ENCODE measurements at places on chromosomes 2 and 18. TPM values are rescaled to one million over a fixed set of nuclear protein-coding genes. Genes with fewer than 3 reads are reported as not detected.

DNA sequence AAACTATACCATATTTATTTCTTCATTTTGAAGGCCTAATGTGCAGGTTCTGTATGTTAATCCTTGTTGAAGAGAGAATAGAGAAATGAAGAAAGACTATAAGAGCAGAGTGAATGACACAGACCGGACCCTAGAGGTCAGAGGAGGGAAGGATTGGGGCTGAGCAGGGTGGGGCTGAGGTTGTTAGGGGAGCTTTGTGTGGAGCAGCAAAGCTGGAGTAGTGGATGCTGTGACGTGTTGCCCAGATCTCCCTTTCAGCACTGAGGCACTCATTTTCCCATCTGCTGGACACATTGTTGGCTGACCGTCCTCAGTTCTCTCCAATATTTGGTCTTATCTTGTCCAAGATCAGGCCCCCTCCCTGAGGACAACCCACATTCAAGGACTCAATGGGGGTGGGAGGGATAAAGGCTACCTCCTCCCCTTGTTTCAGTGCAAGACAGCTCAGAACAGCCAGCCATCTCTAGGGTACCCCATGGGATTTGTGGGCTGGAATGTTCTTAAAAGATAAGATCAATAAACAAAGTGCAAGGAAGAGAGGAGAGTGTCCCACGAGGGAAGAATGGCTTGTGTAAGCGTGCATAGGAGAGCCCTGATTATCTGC is 143.6 kb downstream of the TDRD15 start:
- no peaks in the 10 kb centered on the region for H3K36me3 ChIP-seq
- no peak overlapping the region for H3K4me3 ChIP-seq
- no peaks in the 10 kb centered on the region for H3K4me1 ChIP-seq
- DNase-seq: no peak

- H3K27ac ChIP-seq: no peak overlapping the region
- H3K4me1 ChIP-seq: no peaks in the 10 kb centered on the region
- DNase-seq: no peak
- H3K27me3 ChIP-seq: no peaks in the 10 kb centered on the region
Measured at GRCh38 chr18:73719611-73720010, 428.0 kb downstream of the FBXO15 start.

DNA sequence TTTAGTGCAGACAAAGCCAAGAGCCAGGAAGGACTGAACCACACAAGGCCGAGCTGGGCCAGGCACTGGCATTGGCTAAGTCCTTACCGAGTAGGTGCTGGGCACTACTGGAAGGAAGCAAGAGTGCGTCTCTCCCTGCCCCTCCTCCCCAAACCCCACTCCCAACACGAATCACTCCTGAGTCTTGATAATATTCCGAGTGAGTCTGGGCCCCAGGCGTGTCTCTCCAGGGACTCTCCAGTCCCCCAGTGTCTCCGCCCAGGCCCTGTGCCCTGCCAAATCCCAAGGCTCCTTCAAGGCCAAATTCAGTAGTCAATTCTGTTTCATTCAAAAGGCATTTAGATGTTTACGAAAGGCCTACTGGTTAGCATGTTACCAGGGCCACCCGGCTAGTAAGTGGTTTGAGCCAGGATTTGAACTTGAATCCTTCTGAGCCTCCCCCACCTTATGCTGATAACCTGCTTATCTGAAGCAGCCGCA is 82.8 kb downstream of the GLI2 start:
- no peak overlapping the region for H3K4me3 ChIP-seq
- no peak for DNase-seq
- no peaks in the 10 kb centered on the region for H3K36me3 ChIP-seq
- H3K27ac ChIP-seq: no peak overlapping the region

PIEZO2 gene
- not detected for total RNA-seq

CD207 gene
- total RNA-seq: not detected

ITGA4 gene
- total RNA-seq: 27.7 TPM

DNA sequence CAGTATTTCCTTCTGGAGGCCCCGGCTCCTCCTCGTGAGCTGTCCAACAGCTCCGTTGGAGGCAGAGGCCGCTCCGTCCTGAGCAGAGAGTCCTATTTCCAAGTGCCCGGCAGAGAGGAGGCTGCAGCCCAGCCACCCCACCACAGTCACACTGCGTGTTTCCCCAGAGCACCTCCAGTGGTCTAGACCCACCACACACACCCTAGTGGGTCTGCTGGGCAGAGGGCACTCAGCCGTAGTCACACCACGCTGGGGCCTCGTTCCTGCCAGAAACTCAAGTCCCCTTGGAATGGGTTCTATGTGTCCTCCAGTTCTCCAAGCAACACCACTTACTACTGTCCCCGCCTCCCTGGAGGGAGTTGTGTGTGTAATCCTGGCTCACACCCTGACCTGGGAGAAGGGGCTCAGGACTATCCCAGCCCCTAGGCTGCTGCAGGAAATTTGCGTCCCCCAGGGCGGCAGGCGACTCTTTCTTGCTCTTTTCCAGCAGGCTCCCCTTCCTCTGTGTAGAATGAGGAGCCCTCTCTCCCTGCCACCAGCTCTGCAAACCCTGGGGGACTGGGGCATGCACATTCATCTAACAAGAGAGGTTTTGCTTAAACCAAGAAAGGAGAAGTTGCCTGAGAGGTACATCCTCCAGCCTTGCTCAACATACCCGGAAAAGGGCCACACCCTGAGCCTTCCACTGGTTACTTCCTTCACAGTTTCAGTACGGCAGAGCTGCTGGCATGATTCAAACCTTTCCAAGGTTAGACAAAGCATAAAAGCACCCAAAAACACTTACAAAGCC is 114.1 kb downstream of the NDUFA10 start:
- H3K27ac ChIP-seq: peak overlapping the region; percentile 77
- DNase-seq: peak; percentile 56
- peaks cover 16% of the 10 kb centered on the region for H3K4me1 ChIP-seq

OTOS gene
- not detected for total RNA-seq

- no peak overlapping the region for H3K27ac ChIP-seq
- DNase-seq: no peak
- H3K4me3 ChIP-seq: no peak overlapping the region
- H3K36me3 ChIP-seq: no peaks in the 10 kb centered on the region
- H3K27me3 ChIP-seq: no peaks in the 10 kb centered on the region
Measured at GRCh38 chr2:35220461-35220860, 1135.1 kb upstream of the CRIM1 start.

CFLAR gene
- total RNA-seq: 255 TPM

DNA sequence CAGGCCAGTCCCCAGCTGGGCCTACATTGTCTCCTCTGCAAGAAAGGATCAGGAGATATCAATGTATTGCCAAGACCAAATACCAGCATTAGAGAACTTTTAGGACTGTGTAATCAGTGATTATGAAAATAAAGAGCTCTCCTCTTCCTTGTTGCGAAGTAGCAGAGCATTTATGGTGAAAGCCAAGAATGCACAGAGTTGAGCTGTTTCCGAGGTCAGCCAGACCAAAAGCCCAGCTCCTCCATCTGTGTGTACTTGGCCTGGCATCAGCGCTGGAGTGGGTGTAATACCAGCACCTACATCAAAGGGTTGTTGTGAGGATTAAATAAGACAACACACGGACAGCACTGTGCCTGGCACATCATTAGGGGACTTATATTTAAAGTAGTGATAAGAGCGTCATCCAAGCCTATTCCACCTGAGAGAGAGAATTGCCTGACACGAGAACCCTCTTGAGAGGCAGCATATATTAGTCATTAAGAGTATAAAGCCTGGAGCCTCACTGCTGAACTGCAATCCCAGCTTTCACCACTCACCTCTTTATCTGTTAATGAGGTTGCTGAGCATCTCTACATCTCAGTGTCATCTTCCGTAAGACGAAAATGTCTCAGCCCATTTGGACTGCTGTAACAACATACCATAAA is 7.4 kb upstream of the SLC16A14 start:
- no peak overlapping the region for H3K4me3 ChIP-seq
- H3K27me3 ChIP-seq: no peaks in the 10 kb centered on the region
- H3K36me3 ChIP-seq: no peaks in the 10 kb centered on the region
- H3K27ac ChIP-seq: no peak overlapping the region
- H3K4me1 ChIP-seq: no peaks in the 10 kb centered on the region
- DNase-seq: no peak

DNA sequence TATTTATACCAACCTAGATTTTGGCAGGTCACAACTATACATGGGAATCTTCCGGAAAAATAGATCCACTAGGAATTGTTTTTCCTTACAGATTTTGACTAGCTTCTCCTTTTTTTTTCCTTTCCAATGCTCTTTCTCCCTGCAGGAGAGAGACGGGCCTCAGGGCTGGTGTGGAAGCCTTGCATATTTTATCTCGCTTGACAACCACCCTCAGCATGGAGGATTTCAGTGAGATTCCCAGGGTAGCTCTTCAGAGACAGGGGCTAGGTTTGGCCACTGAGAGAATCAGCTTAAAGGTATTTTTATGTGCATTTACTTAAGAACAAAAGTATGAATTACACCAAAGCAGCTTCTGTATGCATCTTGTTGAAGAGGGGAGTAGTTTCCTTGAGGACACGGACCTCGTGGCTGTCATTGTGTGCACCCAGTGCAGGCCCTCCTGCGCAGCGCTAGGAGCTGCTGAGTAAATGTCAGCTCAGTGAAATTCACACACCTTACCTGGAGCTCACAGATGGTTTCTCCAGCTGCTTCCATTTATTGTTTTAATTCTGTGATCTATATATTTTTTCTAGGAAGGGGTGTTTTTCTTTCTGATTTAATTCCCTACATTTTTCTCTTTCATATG is 54.4 kb downstream of the TRAPPC12 start:
- no peak overlapping the region for H3K4me3 ChIP-seq
- H3K27me3 ChIP-seq: no peaks in the 10 kb centered on the region
- H3K27ac ChIP-seq: no peak overlapping the region
- H3K36me3 ChIP-seq: peaks cover 10% of the 10 kb centered on the region

DNA sequence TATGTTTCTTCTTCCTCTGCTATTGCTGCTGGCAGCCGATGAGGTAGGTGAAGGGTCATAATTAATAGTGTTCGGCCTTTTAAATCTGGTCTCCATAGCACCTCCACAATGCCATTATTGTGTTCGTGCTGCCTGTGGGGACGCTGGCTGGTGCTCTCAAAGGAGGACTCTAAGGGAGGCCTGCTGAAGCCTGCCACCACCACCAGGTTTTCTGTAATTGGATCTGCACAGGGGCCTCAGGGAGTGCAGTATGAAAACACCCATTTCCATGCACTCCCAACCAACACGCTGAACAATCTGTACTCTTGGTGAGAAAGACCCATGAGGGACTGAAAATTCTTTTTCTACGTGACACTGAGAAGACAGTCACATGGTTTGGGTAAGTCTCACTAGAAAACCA is 17.6 kb upstream of the CLIP4 start:
- no peak for DNase-seq
- H3K4me1 ChIP-seq: peaks cover 3% of the 10 kb centered on the region
- no peaks in the 10 kb centered on the region for H3K36me3 ChIP-seq
- no peak overlapping the region for H3K4me3 ChIP-seq
